A549 treated with Mapracorat at 1 μM for 4 hours (cell line): ENCODE measurements at places on chromosomes 5 and 9. TPM values are rescaled to one million over a fixed set of nuclear protein-coding genes. Genes with fewer than 3 reads are reported as not detected.

HTR1A gene
- not detected in 5 replicates for total RNA-seq

CCDC180 gene
- 0.36 to 1.6 TPM (median 0.70 TPM) in 5 replicates for total RNA-seq

FOXD4L4 gene
- total RNA-seq = 0.08 TPM in 1 of 5 replicates, not detected in the others

PCDHB4 gene
- 0.07 to 0.13 TPM (median 0.09 TPM) in 4 of 5 replicates, not detected in the other for total RNA-seq

TEX48 gene
- total RNA-seq = not detected in 5 replicates

TMEM174 gene
- not detected in 5 replicates for total RNA-seq

CDKN2A gene
- not detected in 5 replicates for total RNA-seq

CDH6 gene
- total RNA-seq = 0.04 to 0.09 TPM (median 0.06 TPM) in 5 replicates

ARRDC3 gene
- total RNA-seq = 3.6 to 7.4 TPM (median 6.2 TPM) in 5 replicates

GABRA1 gene
- total RNA-seq = not detected in 5 replicates

COL23A1 gene
- total RNA-seq = not detected in 5 replicates

SLC25A2 gene
- not detected in 5 replicates for total RNA-seq

SIT1 gene
- total RNA-seq = not detected in 5 replicates

PCA3 gene
- not detected in 5 replicates for total RNA-seq

DBH gene
- total RNA-seq = not detected in 5 replicates

ANKRD31 gene
- 0.02 to 0.07 TPM (median 0.05 TPM) in 4 of 5 replicates, not detected in the other for total RNA-seq

ZDHHC11B gene
- total RNA-seq = 1.1 to 1.7 TPM (median 1.5 TPM) in 5 replicates

TMEM232 gene
- total RNA-seq = 0.23 TPM in 1 of 5 replicates, not detected in the others

MED10 gene
- 74.5 to 83.6 TPM (median 77.4 TPM) in 5 replicates for total RNA-seq

F2RL2 gene
- 2.8 to 4.1 TPM (median 3.1 TPM) in 5 replicates for total RNA-seq

PITX1 gene
- 18.7 to 34.0 TPM (median 30.8 TPM) in 5 replicates for total RNA-seq

CAMK2A gene
- total RNA-seq = 0.75 to 1.0 TPM (median 0.80 TPM) in 5 replicates

OR13C9 gene
- not detected in 5 replicates for total RNA-seq

TSPAN17 gene
- 52.3 to 70.0 TPM (median 65.0 TPM) in 5 replicates for total RNA-seq

GRXCR2 gene
- not detected in 5 replicates for total RNA-seq

TAF11L10 gene
- not detected in 5 replicates for total RNA-seq

CPEB4 gene
- total RNA-seq = 15.4 to 30.1 TPM (median 21.9 TPM) in 5 replicates

SLC35A4 gene
- 74.1 to 79.0 TPM (median 75.3 TPM) in 5 replicates for total RNA-seq

S1PR3 gene
- 70.4 to 85.7 TPM (median 79.0 TPM) in 5 replicates for total RNA-seq

CEL gene
- total RNA-seq = 0.47 to 0.68 TPM (median 0.55 TPM) in 5 replicates

CLK4 gene
- total RNA-seq = 6.7 to 8.0 TPM (median 7.7 TPM) in 5 replicates

TAF11L5 gene
- not detected in 5 replicates for total RNA-seq

LTC4S gene
- 0.58 TPM in 2 of 5 replicates, not detected in the others for total RNA-seq

EIF4E1B gene
- total RNA-seq = not detected in 5 replicates

PPP1R2B gene
- 0.11 to 0.17 TPM (median 0.14 TPM) in 3 of 5 replicates, not detected in the others for total RNA-seq

CDKN2B-AS1 gene
- not detected in 5 replicates for total RNA-seq

IL9 gene
- total RNA-seq = not detected in 5 replicates

KLF4 gene
- 26.0 to 30.2 TPM (median 28.8 TPM) in 5 replicates for total RNA-seq

PPP3R2 gene
- total RNA-seq = not detected in 5 replicates

MRPS27 gene
- total RNA-seq = 51.0 to 55.0 TPM (median 53.0 TPM) in 5 replicates
